ENCODE measurements at places on chromosomes 5 and 9.

GRCh38 chr9:78927099-78927940 is 630.4 kb downstream of the PSAT1 start:
- DNase-seq, result no peak

DNA sequence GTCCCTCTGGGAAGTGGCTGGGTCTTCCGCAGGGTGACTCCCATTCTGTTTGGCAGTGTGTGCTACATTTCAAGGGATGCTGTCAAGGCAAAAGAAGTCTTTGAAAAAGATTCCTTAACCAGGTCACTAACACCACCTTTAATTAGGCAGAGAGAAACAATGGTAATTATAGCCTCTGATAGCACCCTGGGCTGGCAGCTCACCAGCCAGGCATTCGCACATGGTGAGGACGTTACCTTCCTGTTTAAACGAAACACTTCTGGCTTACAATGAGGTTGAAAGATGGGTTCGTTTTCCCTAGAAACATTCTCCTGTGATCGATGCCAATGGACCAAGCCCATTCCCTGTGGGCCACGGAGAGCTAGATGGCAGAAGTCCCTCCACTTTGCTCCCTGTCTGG is 230.1 kb upstream of the PANK3 start:
- no peak for DNase-seq

DNA sequence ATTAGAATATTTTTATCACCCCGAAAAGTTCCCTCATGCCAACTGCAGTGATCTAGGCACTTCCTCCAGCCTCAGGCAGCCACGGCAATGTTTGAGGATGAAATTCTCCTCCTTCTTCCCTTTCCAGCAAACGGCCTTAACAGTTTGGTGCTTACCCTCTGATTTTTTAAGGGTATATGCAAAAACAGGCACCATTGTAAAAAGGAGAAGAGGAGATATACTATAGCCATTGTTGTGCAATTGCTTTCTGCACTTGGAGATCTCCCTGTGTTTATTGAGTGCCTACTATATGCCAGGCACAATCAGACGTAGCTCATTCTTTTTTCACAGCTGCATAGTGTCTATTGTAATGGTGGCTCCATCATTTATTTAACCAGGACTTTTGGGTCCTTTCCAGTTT is 29.4 kb downstream of the GSN start:
- DNase-seq, result no peak

DNA sequence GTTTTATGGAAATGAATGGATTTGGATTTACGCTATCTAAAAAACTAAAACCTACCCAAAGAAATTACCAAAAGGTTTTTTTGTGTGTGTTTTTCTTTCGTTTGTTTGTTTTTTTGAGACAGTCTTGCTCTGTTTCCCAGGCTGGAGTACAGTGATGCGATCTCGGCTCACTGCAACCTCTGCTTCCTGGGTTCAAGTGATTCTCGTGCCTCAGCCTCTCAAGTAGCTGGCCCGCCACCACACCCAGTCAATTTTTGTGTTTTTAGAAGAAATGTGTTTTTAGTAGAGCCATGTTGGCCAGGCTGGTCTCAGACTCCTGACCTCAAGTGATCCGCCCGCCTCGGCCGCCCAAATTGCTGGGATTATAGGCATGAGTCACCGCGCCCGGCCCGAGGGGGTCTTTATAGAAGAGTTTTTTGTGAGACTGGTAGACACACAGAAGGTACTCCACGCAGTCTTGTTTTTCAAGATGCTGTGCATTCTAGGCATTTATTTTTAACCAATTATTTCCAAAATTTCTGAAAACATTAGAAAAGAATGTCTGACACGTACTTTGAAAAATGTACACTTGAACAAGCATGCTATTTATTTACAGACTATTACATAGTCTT is 75.7 kb downstream of the NR6A1 start:
- DNase-seq, result peak; percentile 6

GRCh38 chr9:79080536-79080935 is 491.2 kb upstream of the TLE4 start:
- DNase-seq, result no peak

DNA sequence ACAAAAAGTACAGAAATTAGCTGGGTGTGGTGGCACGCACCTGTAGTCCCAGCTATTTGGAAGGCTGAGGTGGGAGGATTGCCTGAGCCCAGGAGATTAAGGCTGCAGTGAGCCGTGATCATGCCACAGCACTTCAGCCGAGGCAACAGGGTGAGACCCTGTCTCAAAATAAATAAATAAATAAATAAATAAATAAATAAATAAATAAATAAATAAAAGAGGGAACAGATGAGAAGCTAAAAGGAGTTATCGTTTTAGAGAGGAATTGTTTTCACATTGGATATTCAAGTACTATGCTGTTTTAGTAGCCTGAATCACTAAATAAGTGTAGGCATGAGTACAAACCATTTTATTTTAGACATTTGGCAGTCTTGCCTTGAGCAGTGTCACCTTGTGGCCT is 151.7 kb downstream of the UNC13B start:
- DNase-seq, result no peak

- DNase-seq, result no peak
These were observed 227.0 kb upstream of the ANKRD55 start for GRCh38 chr5:56460195-56460546.

GRCh38 chr9:19102181-19102630 is 498 bp downstream of the HAUS6 start:
- DNase-seq, result no peak

- no peak for DNase-seq
These were observed 59.5 kb downstream of the TEK start for GRCh38 chr9:27168496-27168895.

DNA sequence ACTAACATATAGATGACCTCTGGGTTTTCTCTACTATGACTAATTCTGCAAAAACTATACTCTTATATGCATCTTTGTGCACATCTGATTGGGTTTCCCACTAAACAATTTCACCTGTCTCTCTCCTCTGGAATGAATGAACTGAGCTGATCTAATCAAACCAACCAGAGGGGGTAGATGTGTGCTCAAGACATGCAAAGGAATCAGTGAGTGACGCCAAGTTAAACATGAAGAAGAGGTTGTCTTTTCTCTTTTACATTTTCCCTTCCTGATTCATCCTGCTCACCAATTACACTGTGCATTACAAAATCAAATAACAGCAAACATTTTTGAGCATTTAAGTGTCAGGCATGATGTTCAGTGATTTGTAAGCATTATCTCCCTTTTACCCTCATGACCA is 29.6 kb upstream of the GRXCR2 start:
- DNase-seq, result no peak

GRCh38 chr5:179123491-179124272 is 63.5 kb downstream of the ZNF354C start:
- DNase-seq, result no peak

DNA sequence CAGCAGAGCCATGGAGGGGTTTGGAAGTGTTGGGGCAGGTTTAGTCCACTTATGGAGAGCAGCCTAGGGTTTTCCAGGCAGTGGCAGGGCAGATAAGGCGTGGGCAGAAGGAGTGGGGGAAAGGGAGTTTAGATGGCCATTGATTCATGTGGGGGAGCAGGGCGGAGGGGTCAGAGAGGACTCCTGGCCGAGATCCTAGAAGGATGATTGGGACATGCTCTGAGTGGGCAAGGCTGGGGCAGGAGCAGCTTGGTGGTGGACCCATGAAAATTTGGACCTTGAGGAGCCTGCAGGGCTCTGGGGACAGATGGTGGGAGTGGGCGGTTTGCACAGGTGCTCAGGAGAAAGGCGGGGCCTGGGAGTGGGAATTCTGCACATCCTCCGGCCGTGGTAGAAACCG is 18.1 kb upstream of the TOR2A start:
- DNase-seq, result no peak

DNA sequence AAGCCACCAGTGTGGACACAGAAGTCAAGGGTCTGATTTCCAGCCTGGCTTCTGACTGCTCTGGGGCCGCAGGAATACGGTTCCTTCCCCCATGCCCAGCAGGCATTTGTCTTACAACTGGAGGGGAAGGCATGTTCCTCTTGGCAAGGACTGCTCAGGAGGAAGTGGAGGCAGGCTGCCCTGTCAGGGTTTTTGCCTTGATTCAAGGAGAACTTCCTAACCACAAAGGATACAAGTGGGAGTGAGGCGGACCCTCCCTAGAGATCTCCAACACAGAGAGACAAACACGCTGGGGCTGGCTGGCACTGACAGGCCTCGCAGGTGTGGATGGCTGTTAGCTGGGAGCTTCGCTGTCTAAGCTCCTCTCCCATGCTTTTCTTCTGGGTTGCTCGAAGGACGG is 19.1 kb downstream of the TGFBI start:
- no peak for DNase-seq

DNA sequence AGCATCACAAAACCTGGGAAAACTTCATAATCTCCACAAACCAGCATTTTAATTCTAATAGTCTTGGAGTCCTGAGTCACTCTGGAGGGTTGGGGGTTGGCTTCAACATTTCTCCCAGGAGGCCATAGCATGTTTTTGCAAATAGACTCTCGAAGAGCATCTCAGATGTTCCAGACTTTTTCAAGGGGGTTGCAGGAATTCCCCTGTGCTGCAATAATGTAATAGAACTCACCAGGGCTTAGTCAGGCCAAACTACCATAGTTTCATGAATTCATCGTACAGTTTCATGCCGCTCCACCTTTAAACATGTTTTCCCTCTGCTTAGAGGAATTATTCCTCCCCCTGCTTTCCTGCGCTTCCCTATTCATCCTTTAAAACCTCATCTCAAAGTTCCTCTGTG is 499.5 kb upstream of the KLF4 start:
- DNase-seq, result no peak

GRCh38 chr5:78972654-78973428 is 12.3 kb downstream of the ARSB start:
- DNase-seq, result no peak

- no peak for DNase-seq
These were observed 5.2 kb upstream of the ZDHHC11 start for GRCh38 chr5:855771-856530.

- no peak for DNase-seq
These were observed 59.8 kb upstream of the RFX3 start for GRCh38 chr9:3585606-3586005.

- DNase-seq, result no peak
These were observed 69.1 kb upstream of the TJP2 start for GRCh38 chr9:69104830-69105527.

DNA sequence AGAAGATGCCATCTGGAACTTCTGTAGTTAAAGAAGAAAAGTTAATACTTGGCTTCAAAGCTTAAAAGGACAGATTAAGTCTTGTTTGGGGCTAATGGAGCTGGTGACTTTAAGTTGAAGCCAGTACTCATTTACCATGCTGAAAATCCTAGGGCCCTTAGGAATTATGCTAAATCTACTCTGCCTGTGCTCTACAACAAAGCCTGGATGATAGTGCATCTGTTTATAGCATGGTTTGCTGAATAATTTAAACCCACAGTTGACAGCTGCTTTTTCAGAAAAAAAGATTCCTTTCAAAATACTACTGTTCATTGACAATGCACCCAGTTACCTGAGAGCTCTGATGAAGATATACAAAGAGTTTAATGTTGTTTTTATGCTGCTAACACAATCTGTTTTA is 393.5 kb downstream of the MAT2B start:
- DNase-seq, result no peak

DNA sequence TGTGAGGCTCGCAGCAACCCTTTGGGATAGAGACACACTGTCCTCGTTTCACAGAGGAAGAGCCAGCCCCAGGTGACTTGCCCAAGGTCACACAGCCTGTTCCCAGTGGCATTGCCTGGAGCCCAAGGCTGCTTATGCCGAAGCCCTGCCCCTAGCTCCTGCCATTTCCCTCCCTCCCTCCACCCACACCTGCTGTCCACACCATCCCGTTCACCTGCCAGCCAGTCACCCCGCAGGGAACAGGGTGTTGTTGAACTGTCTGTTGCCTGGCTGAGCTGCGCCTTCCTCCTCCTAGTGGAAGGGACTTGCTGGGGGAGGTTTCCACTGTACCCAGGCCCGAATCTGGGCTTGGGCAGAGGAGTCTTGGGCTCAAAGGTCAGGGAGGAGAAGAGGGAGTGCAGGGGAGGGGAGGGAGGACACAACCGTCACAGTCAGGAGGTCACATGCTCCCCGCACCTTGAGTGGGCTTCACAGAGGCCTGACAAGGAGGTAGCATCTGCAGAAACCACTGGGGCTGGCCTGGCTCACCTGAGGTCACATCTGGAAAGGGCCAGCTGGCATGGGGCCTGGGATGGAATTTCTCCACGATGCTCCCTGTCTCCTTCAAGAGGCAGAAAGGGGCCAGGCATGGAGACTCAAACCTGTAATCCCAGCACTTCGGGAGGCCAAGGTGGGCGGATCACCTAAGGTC is 6.3 kb downstream of the TTC16 start:
- DNase-seq, result peak; percentile 42
